ENCODE measurements at places on chromosomes 3 and 15.

- DNase-seq: no peak
These were observed 586.1 kb upstream of the DPPA4 start for GRCh38 chr3:109923431-109923830.

DNA sequence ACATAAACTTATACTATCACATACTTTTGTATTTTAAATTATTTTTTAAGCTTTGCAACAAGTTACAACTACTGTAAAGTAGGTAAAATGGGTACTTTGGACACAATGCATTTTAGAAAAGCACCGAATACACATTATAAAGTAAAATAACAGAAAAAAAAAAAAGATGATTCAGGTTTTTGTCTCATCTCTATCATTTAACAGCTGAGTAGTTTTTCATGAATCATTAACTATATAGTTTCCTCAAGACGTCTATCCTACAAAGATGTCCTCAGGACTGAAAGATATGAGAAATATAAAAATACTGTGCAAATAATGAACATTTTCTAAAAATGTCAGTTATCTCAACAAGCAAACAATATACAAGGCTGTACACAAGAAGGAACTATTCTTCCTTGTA is 46.9 kb downstream of the ANKRD28 start:
- no peak for DNase-seq

DNA sequence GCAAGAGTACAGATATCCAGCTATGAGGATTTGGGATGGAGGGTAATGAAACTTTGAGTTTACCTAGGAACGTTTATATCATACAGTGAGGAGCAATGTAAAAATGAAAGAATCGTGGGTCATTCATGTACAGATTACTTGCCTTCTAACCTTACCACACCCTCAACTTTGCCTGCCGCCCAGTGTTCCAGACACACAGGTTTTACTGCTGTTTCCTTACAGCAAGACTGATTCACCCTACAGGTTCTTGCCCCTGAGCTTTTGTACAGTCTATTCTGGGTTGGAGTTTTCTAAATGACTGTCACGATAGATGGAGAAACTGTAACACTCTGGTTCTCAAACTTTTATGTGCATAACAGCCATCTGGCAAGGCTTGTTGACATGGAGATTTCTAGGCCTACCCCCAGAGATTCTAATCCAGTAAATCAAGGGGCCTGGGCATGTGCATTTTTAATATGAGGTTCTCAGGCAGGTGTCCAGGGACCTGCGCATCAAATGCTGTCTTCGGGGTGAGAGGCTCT is 6.6 kb upstream of the TPRG1 start:
- DNase-seq: no peak

DNA sequence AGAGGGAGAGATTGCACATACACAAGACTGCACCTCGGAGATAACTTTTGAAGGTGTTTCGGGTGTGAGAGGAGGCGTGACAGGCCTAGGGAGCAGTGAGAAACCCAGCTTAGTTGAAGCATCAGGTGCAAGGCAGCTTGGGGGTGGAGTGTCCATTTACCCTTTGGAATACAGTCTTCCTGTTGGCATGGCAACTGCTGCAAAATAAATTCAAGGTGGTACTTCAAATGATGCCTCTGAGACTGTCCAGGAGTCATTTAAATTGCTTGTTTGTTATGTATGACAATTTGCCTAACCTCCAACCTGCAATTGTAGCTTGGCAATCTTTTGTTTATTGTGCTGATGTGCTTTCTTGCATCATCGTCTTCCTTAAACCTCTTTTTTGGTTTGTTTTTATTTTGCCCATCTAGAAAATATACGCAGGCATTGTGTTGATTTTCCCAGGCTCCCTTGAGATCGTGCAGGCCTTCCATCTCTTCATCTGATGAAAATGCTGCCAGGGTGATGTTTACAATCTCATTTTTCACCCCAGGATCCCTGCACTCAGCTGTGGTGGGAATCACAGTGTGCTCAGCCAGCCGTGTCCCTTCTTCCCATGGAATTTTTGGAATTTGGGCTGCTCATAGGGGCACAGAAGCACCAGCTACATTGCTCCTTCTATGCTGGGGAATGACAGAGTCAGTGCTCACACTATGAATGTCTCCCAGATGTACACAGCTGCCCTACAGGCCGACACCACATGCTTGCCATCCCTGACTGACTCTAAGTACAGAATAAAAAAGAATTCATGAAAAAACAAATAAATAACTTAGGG is 583.1 kb upstream of the CFAP20DC start:
- no peak for DNase-seq

- no peak for DNase-seq
These were observed 212.8 kb downstream of the ADAMTSL3 start for GRCh38 chr15:83866692-83867091.
